NCI-H2171 (cell line): ENCODE measurements at places on chromosomes 12 and 14.

DNA sequence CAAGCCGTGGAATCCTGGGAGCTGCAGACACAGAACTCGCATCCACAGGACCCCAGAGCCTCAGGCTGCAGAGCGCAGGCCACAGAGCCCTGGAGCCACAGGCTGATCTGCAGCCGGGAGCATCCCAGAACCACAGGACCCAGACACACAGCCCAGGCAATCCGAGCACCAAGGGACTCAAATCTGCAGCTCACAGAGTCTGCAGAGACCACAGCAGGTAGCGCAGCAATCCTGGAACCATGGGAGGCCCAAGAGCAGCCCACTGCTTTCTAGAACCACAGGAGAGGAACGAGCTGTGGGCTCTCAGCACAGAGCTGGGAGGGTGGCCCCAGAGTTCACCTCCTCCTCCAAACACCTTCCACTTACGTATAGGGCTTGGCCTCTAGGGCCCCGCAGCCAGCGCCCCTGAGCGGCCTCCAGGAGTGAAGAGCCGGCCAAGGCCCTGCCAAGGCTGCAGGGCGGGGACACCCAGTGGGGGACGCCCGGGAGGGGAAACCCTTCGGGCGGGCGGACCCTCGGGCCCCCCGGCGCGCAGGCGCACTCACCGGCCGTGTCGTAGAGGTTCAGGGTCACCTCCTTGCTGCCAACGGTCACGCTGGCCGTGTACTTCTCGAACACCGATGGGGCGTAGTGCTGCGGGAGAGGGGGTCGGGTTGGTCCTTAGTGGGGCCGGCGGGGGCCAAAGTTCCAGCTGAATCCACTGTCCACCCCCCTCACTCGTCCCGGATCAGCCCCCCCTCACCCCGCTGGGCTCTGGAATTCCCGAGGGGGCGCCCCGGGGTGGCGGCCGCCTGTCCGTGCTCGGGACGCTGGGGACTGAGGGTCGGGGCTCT, 665 bp downstream of the RHOF start:
- DNase-seq = no peak

DNA sequence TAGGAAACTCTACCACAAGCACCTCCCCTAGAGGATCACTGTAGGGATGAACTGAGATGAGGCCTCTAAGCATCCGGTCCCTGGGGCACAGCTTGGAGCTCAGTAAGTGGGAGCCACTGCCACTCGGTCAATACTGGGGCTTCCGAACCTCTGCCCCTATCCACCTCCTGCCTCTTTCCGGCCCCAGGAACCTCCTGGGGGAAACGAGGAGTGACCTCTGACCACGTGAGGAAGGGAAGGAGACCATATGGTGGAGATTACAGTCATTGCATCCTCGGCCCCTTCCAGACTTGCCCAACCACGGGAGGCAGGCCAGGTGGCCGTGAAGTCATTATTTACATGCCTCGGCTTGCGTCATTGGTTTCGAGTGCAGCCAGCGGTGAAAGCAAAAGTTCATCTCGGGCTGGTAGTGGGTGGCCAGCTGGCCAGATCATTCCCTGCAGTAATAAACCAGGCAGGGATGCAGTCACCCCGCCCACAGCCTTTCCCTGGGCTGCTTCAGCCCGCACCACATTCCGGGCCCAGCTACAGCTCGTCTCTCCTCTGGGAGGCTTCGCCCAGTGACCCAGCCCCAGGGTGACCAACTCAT, 65.4 kb downstream of the C14orf132 start:
- peak; percentile 25 for DNase-seq

DNA sequence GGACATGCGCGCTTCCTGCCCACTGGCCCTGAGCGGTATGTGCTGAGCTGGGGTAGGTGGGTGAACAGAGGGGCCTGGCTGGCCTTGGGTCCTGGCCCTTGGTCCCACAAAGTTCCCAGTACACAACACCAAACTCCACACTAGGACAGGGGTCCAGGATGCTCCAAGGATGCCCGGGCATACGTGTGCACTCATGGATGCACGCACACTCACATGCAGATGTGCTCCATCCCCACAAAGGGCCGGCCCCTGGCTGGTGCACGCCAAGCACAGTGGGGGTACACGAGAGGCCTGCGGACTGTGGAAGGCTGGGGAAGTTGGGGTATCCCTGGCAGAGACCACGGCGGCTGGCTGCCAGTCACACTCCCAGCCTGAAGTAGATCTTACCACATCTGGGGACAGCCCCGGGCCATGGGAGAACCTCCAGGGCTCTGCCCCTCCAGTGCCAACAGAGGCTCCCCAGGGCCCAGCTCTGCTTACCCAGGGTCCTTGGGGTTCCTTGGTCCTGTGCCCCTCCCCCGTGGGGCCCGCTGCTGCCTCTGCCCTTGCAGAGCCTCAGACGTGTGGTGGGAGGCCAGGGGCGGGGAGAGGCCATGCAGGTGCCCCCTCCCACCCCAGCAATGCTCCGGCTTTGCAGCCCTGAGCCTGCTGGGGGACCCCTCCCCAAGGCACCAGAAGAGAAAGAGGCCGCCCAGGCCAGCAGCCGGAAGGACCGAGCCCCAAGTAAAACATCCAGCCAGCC, 24.0 kb upstream of the NUDT14 start:
- DNase-seq = no peak

GRCh38 chr12:95014554-95014953, 11.1 kb upstream of the NDUFA12 start:
- no peak for DNase-seq

GRCh38 chr12:47849261-47849660, 29.6 kb upstream of the HDAC7 start:
- DNase-seq = no peak

GRCh38 chr12:48817873-48818830, at the start of gene CACNB3:
CACNB3 (plus strand) TSS chr12:48818496; CDS start chr12:48818930, 434 bp downstream.
- DNase-seq = peak; percentile 90

- no peak for DNase-seq
Measured at GRCh38 chr14:87323191-87323590, 669.8 kb downstream of the GALC start.

- no peak for DNase-seq
Measured at GRCh38 chr14:22382955-22383354, 206.1 kb downstream of the DAD1 start.

GRCh38 chr14:29705801-29706200, 221.8 kb downstream of the PRKD1 start:
- DNase-seq = no peak

- DNase-seq = no peak
Measured at GRCh38 chr12:3898756-3899155, 25.6 kb upstream of the PARP11 start.

GRCh38 chr12:25311506-25311905, 60.8 kb upstream of the KRAS start:
- DNase-seq = no peak

DNA sequence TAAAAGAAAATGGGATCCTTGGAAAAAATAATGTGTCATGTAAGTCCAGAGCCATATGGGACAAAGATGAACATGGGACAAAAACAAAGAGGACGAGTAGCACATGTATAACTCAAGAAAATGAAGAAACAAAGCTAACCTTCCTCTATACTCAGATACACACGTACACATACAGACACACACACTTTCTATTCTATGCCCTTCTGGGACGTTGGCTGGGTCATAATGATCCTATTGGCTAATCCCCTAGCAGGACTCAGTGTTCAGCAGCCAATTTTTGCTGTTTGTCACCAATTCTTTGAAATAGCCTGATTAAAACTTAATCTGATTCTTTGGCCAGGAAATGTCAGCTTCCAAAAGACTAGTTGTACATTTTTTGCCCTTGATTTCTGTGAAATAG, 189.4 kb upstream of the FOXG1 start:
- DNase-seq = no peak

- no peak for DNase-seq
Measured at GRCh38 chr12:120581998-120582397, 796 bp upstream of the POP5 start.

DNA sequence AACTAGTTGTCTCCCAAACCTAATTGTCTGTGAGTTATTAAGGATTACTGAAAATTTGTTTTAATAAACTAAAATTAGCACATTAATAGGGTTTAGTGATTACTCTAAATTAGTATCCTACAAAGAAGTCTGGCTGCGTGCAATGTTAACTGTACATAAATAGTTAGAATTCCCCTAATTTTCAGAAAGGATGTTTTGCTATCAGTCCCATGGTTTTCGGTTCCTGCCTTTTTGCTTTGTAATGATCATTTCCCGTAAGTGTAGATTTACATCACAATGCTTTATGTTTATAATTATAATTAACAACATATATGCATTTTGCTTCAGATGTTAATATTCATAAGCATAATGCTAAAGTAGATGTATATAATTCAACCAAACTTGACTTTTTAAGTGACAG, 19.8 kb upstream of the LYZ start:
- DNase-seq = no peak

DNA sequence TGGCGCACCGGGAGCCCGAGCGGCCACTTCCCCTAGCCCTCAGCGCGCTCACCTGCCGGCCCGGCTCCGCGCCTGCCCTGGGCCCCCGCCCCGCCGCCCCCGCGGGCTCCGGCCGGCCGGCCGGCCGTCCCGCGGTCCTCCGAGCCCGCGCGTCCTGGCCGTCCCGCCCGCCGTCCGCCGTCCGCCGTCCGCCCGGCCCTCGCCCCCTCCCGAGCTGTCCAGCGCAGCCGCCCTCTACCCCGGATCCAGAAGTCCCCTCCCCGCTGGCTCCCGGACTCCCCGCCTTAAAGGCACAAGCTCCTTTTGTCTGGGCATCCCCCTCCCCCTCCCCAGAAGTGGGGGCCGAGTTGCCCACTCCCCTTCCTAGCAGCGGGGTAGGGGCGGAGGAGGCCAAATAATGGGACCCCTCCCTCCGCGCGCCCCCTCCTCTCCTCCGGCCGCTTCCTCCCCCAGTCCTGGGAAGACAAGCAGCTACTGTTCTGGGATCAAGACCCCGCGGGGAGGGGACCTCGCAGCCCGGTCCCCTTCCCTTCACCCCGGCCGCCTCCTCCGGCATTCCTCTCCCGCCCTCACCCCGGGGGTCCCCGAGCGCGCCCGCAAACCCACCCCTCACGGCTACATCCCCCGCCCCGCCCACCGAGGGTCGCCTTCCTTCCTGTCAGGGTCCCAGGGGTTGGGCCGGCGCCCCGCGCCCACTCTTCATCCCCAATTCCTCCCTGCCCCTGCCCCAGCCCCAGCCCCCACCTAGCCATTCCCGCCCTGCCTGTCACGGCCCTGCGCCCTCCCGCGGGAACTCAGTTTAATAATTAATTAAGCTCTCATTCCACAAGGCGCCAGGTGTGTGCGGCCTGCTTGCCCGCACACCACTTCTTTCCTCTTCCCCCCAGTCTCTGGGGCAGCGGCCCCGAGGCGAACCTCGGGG, at the start of gene ADCY6:
ADCY6 (minus strand) TSS at position 236 of the 922 bp plus-strand sequence. CDS start 5,655 bp downstream, outside the sequence.
- DNase-seq = peak; percentile 23

- DNase-seq = no peak
Measured at GRCh38 chr14:50082308-50082742, 34.0 kb downstream of the VCPKMT start.

DNA sequence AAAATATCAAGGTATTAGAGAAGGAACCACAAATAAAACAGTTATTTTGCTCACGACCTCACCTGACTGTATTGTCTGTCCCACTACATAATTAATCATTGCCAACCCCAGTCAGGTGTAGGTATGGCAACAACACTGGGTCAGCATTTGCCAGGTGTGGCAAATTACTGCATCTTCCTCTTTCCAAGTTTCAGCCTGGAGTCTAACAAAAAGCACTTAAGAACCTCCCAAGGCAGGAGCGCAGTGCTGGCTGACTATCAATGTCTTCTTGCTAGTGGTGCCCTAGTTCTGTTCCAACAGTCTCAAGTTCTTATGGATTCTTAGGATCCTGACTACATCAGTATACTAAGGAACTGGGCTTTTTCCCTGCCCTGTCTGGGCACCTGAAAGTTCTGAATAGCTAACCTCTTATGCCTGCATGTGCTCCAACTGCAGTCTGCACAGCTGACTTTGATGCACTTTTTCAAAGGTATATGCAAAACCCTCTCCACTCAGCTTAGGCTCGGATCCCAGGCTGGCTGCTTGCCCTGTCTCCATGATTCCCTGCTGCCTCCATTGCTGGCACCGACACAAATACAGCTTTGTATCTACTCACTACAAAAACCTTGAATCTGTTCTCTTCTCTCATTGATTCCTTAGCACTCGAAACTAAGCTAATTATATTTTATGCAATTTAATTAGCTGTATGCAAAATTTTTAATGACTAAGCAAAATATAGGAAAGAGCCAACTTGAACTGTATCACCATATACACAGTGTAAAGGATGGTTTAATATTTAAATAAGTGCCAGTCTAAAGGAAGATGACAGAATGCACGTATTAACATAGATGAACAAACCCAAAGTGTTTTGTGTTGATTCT, 113.3 kb downstream of the PRKD1 start:
- peak; percentile 6 for DNase-seq

DNA sequence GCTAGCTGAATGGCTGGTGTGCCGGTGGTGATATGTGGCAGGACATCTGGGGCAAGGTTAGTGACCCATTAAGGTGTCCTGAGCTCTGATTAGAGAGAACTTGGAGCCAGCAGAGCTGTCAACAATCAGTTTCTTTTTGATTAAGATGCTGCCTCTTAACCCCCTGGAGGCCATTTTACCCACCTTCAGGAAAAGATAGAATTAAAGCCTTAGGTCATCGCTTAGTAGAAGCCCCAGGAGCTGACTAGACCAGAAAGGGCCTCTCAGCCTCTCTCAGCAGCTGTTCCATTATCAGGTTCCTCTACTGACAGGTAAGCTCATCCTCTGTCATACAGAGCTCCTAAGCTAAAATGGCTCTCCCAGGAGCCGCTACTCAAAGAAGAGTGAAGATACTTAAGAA, 339.0 kb downstream of the FUT8 start:
- no peak for DNase-seq

GRCh38 chr14:60878536-60878935, 102.3 kb downstream of the TRMT5 start:
- DNase-seq = no peak

GRCh38 chr12:1705774-1706631, 15.1 kb downstream of the ADIPOR2 start:
- DNase-seq = no peak

DNA sequence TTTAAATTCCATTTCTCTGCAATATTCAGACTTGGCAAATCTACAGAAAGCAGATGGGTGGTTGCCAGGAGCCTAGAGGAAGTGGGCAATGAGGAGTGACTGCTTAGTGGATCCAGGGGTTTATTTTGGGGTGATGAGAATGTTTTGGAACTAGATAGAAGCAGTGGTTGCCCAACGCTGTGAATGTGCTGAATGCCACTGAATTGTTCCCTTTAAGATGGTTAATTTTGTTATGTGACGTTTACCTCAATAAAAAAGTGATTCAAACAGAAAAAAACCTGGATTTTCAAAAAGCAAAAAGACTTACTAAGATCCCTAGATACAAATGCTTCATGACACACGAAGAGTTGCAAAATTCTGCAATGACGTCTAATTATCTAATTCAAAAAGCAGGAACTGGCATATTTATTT, 34.2 kb downstream of the DAO start:
- no peak for DNase-seq

GRCh38 chr14:102951799-102952198, 29.3 kb downstream of the AMN start:
- DNase-seq = no peak

DNA sequence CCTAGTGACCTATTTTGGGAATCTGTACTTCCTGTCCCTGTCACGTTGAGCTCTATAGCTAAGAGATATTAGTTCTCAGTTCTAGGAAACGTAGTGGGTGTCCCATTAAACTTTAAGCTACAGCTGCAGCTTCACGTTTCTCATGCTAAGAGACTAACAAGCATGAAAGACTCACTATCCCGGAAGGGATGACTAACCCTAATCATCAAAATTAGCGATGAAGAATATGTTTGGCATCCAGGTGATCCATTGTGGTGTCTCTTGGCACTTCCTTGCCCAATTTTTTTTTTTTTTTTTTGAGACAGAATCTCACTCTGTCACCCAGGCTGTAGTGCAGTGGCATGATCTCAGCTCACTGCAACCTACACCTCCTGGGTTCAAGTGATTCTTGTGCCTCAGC, 11.0 kb upstream of the LALBA start:
- no peak for DNase-seq
